ENCODE measurements at places on chromosomes 7 and 10. TPM values are rescaled to one million over a fixed set of nuclear protein-coding genes. Genes with fewer than 3 reads are reported as not detected.

Gene CPA5
- polyA plus RNA-seq, result 0.36 TPM

Gene VSTM4
- polyA plus RNA-seq, result 13.4 TPM

Gene OR2A42
- polyA plus RNA-seq, result 0.58 TPM

Gene SPDYE5
- 1.4 TPM for polyA plus RNA-seq

Gene EPO
- 0.34 TPM for polyA plus RNA-seq

Gene PRPS1L1
- not detected for polyA plus RNA-seq

Gene AKR1C2
- 7.9 TPM for polyA plus RNA-seq

Gene EBF3
- 1.6 TPM for polyA plus RNA-seq

DNA sequence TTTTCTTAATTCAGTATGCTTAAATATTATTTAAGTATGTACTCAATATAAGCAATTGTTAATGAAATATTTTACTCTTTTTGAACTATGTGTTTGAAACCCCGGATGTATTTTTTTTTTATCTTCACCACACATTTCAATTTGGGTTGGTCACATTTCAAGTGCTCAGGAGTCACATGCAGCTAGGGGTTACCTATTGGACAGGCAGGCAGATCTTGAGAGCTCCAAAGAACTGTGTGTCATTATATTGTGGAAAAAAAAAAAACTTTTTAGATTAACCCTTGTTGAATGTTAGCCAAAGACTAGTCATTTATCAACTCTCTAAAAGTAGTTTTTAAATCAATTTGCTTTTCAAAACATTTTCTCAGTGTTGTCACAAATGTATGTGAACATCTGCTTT is 37.2 kb downstream of the IKZF1 start:
- DNase-seq, result no peak

GRCh38 chr7:151511946-151512345 is 7.7 kb downstream of the RHEB start:
- no peak for DNase-seq

DNA sequence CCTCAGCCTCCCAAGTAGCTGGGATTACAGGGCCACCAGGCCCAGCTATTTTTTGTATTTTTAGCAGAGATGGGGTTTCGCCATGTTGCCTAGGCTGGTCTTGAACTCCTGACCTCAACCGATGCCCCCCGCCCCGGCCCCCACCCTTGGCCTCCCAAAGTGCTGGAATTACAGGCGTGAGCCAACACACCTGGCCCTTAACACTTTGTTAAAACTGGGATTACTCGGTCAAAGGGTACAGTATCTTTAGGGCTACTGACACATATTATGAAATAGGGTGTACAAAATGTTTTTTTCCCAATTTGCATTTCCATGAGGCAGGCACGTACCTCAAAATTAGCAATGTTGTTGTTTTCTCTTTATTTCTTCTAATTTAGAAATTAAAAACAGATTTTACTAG is 11.5 kb downstream of the NUDT5 start:
- DNase-seq, result no peak

DNA sequence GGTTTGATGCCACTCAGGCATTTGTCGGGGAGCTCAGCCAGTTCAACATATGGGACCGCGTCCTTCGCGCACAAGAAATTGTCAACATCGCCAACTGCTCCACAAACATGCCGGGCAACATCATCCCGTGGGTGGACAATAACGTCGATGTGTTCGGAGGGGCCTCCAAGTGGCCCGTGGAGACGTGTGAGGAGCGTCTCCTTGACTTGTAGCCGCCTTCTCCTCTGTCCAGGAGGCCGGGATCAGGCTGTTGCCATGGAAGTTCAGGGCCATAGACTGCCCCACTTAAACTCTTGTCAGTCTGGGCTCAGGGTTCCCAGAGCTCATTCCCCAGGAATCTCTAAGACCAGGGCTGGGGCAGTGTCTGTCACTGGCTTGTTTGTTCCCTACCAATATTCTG is 11.3 kb downstream of the NPTX2 start:
- no peak for DNase-seq

DNA sequence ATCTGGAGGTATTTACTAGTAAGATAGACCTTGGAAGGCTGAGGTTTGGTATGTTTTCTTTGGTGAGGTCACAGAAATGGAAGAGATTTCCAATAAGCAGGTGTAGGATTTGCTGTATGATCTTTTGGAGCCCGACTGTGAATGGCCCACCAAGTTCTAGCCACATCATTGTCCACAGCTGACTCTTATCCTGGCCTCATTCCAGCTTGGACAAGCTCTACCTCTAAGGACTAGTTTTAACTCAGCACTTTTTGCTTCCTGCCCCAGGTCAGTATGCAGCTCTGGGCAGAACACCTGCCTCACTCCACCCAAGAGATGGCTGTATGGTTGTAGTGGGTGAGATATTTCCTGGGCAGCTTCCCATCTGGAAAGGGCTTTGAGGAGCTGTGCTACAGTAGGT is 6.1 kb upstream of the CPA4 start:
- DNase-seq, result no peak

DNA sequence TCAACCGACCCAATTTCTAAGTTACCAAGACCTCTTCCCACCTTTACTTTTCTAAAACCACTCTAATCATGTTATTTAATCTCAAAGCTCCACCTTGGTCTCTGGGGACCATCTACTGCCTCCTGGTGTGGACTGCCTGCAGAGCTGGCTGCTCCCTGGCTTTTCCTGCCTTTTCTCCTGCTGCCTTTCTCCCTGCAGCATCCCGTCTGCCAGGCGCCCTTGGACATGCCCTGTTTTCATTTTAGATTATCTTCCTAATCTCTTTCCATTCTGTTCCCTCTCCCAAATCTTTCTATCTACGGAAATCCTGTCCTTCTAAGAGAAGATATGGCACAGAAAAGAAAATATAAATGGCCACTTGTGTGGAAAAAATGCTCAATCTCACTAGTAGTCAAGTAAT is 23.1 kb downstream of the TCAF1 start:
- DNase-seq, result no peak

DNA sequence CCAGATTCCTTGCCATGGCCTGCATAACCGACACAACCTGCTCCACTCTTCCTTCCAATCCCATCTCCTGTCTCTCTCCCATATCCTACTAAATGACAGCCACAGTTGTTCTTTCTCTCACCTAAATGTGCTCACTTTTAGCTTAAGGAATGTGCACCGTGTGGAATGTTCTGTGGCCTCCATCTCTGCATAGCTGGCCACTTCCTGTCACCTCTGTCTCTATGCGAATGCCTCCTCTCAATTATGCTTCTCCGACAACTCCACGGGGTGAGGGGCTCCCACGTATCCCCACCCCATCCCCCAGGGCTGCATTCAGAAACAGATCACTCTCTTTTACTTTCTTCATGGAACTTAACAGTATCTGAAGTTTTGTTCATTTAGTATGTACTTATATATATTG is 110.7 kb downstream of the RAB18 start:
- no peak for DNase-seq

GRCh38 chr7:111105269-111105668 is 14.3 kb downstream of the LRRN3 start:
- DNase-seq, result no peak

DNA sequence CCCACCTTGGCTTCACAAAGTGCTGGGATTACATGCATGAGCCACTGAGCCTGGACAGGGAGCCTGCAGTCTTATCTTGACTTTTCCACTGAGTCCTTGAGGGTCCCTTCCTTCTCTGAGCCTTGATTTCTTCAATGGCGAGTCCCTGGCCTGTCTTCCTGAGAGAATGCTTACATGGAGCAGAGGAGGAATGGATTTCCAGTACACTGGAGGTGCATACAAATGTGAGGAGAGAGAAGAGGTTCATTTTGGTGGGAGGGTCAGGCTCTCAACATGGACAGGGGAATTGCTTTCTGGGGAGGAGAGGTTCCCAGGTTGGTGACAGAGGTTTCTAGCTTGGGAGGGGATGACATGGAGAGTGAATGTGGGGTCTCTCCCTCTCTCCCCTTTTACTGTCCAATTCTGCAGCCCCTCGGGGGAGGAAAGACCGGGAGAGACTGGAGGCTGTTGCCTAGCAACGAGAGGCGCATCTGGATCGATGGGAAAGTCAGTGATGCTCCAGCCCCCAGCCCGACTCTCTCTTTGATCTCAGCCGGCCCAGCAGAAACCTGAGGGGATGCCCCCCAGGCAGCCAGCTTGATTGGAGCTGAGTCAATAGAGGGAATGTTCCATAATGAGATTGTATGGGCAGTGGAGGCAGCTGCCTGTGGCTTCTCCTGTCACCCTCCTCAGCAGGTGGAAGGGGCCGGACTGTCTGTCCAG is 14.8 kb downstream of the SRRM3 start:
- no peak for DNase-seq

All from renal pelvis (tissue), 12 donors.